ENCODE measurements at places on chromosomes 13 and 19. TPM values are rescaled to one million over a fixed set of nuclear protein-coding genes. Genes with fewer than 3 reads are reported as not detected.

DNA sequence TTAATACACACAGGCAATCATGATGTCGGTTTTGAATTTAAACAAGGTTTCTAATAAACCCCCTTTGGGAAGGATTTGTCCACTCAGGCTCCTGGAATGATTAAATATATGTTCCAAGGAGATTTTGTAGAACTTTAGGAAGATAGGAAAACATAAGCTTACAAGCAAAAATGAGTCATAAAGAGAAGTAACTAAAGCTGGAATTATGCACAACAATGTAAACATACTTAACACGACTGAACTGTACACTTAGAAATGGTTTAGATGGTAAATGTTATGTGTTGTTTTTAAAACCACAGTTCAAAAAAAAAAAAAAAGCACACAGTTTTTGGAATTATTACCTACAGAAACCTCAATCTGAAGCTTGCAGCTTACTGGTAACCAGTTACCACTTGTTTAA lies 304.4 kb downstream of the NALCN start:
- H3K4me1 ChIP-seq, result no peaks in the 10 kb centered on the region
- DNase-seq, result no peak
- no peaks in the 10 kb centered on the region for H3K27me3 ChIP-seq
- H3K27ac ChIP-seq, result no peak overlapping the region
- H3K36me3 ChIP-seq, result no peaks in the 10 kb centered on the region
- no peak overlapping the region for H3K4me3 ChIP-seq

Gene RAB20
- total RNA-seq, result 15.6 TPM

Gene CEACAM7
- not detected for total RNA-seq

GRCh38 chr13:42533336-42533591 lies 40.7 kb upstream of the TNFSF11 start:
- no peak overlapping the region for H3K4me3 ChIP-seq
- no peaks in the 10 kb centered on the region for H3K27me3 ChIP-seq
- DNase-seq, result no peak
- no peak overlapping the region for H3K27ac ChIP-seq
- no peaks in the 10 kb centered on the region for H3K36me3 ChIP-seq

- H3K4me3 ChIP-seq, result no peak overlapping the region
- no peak overlapping the region for H3K27ac ChIP-seq
- peaks cover 60% of the 10 kb centered on the region for H3K4me1 ChIP-seq
- H3K36me3 ChIP-seq, result no peaks in the 10 kb centered on the region
- H3K27me3 ChIP-seq, result no peaks in the 10 kb centered on the region
- no peak for DNase-seq
Measured at GRCh38 chr19:35419046-35419445, 29.0 kb upstream of the FFAR2 start.

DNA sequence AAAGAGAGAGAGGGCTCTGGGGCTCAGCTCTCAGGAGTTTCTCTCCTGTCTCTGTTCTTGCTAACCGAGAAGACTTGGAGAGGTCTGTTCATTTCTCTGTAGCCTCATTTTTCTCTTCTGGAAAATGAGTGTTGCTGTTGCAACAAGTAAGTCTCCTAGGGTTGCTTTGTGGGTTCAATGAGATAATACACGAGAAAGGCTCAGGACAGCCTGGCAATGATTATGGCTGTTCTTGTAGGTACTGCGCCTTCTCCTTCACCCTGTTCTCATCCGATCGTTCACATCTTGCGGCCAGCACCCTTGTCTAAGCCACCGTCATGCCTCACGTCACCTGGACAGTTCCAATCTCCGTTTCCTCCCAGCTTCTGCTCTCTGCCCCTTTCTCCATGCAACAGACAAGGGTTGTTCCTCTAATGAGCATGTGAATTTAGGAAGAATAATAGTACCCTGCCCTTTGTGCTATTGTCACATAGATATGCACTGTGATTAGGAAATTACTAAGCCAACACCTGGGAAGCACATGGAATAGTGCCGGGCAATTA lies 4.2 kb downstream of the C5AR1 start:
- no peaks in the 10 kb centered on the region for H3K27me3 ChIP-seq
- no peaks in the 10 kb centered on the region for H3K36me3 ChIP-seq
- H3K4me3 ChIP-seq, result no peak overlapping the region
- peak overlapping the region; percentile 59 for H3K27ac ChIP-seq

GRCh38 chr19:33493401-33494275 lies 28.0 kb downstream of the PEPD start:
- H3K4me3 ChIP-seq, result no peak overlapping the region
- no peak for DNase-seq
- H3K27ac ChIP-seq, result no peak overlapping the region
- H3K27me3 ChIP-seq, result no peaks in the 10 kb centered on the region
- H3K36me3 ChIP-seq, result peaks cover 6% of the 10 kb centered on the region

Gene PNMA8C
- total RNA-seq, result not detected

GRCh38 chr19:14375055-14375581 lies 6.1 kb upstream of the ADGRE5 start:
- peaks cover 4% of the 10 kb centered on the region for H3K4me1 ChIP-seq
- DNase-seq, result no peak
- no peak overlapping the region for H3K4me3 ChIP-seq
- H3K27me3 ChIP-seq, result peaks cover 2% of the 10 kb centered on the region
- no peak overlapping the region for H3K27ac ChIP-seq
- no peaks in the 10 kb centered on the region for H3K36me3 ChIP-seq

DNA sequence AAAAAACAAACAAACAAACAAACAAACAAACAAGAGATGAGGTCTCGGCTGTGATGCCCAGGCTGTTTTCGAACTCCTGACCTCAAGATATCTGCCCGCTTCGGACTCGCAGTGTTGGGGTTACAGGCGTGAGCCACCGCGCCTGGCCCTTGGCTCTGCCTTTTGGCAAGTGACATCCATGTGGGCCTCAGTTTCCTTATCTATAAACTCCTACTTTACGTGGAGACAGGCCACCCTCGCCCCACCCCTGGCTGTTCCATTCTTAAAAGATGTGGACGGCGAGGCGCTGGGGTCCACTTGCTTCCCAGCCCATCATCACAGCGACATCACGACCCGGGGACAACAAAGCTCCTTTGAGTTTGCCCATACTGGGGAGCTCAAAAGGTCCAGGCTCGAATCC lies 1.7 kb downstream of the TSSK6 start:
- H3K4me1 ChIP-seq, result peaks cover 17% of the 10 kb centered on the region
- no peak overlapping the region for H3K4me3 ChIP-seq
- no peaks in the 10 kb centered on the region for H3K36me3 ChIP-seq
- no peak for DNase-seq
- H3K27ac ChIP-seq, result no peak overlapping the region
- no peaks in the 10 kb centered on the region for H3K27me3 ChIP-seq

Gene UBE2L5
- total RNA-seq, result 0.22 TPM

DNA sequence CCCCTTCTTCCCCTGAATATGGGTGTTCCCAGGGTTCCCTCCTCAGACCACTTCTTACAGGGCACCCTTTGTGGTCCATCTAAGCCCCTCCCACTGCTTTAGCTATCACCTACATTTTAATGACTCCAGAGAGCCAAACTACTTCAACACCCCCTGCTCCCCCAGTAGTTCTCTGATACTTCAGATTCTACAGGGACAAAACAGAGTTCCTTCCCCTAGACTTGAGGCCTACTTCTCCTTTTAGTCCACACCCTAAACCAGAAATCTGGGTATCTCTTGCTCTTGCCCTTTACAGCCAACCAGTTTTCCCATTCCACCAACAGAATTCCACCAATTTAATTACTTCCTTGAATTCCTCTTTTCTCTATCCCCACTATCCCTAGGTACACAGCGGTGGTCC lies 107.2 kb downstream of the KCNRG start:
- H3K4me3 ChIP-seq, result no peak overlapping the region
- no peak overlapping the region for H3K27ac ChIP-seq
- DNase-seq, result no peak
- no peaks in the 10 kb centered on the region for H3K27me3 ChIP-seq

DNA sequence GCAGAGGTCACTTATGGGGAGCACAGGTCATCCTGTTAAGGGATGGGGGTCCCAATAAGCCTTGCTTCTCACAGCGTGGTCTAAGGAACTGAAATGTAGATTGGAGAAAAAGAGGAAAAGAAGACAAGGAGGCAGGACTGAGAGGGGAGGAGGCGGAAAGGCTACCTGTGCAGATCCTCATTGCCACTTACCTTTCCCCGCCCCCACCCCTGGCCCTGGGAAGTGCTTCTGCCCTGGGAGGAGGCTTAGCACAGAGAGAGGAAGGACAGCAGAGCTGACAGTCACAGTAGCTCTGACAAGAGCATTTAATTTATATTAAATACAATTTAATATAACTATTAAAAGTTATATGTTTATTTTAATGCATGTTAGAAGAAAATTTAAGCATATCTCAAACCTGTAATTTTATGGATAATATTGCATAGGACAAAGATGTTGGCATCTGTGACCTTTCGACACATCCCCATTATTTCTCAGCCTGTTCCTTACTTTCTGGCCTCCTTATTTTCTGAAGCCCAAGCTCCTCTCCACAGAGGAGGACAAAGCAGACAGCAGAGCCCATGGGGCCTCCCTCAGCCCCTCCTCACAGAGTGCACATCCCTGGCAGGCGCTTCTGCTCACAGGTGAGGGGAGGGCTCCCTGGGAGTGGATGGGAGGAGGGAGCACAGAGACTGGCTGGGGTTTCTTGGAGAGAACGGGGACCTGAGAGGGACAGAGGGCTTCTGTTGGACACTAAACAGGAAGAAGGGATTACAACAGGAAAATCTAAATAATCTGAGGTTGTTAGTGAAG lies 23.4 kb downstream of the CEACAM21 start:
- H3K4me3 ChIP-seq, result no peak overlapping the region
- no peaks in the 10 kb centered on the region for H3K36me3 ChIP-seq
- no peak overlapping the region for H3K27ac ChIP-seq
- DNase-seq, result no peak

- DNase-seq, result peak; percentile 90
- H3K27me3 ChIP-seq, result no peaks in the 10 kb centered on the region
- H3K36me3 ChIP-seq, result 0 out of 3 replicates have a peak, but pooled peaks cover 5% of the 10 kb centered on the region
Measured at GRCh38 chr19:12156223-12157058, at the start of gene ZNF625. TSS of gene ZNF625 (minus strand) at chr19:12156734. CDS start at chr19:12156558, 176 bp downstream.

DNA sequence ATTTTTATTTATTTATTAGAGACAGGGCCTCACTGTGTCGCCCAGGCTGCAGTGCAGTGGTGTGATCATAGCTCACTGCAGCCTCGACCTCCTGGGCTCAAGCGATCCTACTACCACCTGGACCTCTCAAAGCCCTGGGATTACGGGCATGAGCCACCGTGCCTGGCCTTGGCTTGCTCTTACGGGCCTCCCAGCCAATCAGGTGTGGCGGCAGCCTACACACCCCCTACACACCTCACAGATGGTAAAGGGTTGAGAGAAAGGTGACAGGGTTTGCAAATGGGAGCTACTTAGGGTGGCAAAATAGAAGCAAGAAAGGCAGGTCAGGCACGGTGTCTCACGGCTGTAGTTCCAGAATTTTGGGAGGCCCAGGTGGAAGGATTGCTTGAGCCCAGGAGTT lies 1.0 kb upstream of the ZBTB32 start:
- no peak for DNase-seq
- H3K4me3 ChIP-seq, result peak overlapping the region; percentile 77
- no peaks in the 10 kb centered on the region for H3K36me3 ChIP-seq
- peaks cover 24% of the 10 kb centered on the region for H3K4me1 ChIP-seq

GRCh38 chr19:48918801-48919247 lies 14.7 kb upstream of the DHDH start:
- H3K36me3 ChIP-seq, result peaks cover 37% of the 10 kb centered on the region
- H3K4me1 ChIP-seq, result no peaks in the 10 kb centered on the region
- H3K27ac ChIP-seq, result no peak overlapping the region
- no peaks in the 10 kb centered on the region for H3K27me3 ChIP-seq

Gene DKKL1
- total RNA-seq, result not detected

DNA sequence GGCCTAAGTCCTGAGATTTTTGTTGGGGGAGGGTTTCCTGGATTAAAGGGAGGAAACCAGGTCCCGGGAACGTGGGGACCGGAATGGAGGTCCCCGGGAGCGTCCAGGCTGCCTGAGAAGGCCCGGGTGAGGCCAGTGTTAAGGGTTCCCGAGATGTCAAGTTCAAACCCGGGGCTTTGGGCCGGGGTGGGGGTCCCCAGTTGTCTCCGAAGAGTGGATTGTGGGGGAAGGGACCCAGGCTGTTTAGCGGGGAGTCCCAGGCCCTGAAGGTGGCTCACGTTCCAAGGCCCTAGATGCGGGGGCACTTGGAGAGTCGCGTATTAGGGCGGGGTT lies 262 bp downstream of the COX7A1 start:
- no peak for DNase-seq
- H3K27me3 ChIP-seq, result no peaks in the 10 kb centered on the region
- no peaks in the 10 kb centered on the region for H3K4me1 ChIP-seq

DNA sequence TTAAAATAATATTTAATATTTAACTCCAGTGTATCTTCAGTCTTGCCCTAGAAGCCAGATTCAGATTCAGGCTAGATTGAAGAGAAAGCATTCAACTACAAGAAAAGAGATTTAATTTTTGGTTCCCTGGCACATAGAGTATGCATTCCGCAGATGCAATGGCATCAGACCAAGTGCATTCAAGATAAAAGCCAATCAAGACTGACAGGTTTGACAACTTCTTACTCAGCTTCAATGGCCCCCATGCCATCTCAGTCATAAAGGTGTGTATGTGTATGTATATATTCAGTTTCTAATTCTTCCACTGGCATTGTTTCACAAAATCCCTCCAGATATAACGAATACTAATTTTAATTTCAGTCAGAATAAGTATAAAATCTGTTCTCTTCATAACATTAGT lies 650.8 kb upstream of the GPC6 start:
- no peak overlapping the region for H3K27ac ChIP-seq
- H3K36me3 ChIP-seq, result no peaks in the 10 kb centered on the region
- DNase-seq, result no peak
- H3K4me3 ChIP-seq, result no peak overlapping the region

Gene APOC4
- total RNA-seq, result 0.46 TPM

Gene PRKCG
- total RNA-seq, result 0.02 TPM

- no peak for DNase-seq
- H3K27me3 ChIP-seq, result no peaks in the 10 kb centered on the region
- H3K4me1 ChIP-seq, result no peaks in the 10 kb centered on the region
Measured at GRCh38 chr13:98377635-98378378, 199.1 kb downstream of the STK24 start.

DNA sequence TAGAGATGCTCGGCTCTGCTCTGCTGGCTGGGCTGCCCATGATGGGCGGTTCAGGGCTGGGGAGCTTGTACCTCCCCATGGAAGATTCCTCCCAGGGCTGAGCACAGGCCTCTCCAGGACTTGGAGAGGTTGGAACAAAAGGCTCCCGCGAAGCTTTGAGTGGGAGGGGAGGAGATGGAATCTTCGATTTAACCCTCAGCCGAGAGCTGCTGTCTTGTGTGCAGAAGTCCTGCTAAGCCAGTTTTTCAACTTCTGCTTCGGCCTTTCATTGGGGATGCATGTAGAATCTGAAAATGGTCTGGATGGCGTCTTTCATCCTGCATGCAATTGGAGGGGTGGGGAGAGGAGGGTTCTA lies 163.3 kb downstream of the KDM4B start:
- no peaks in the 10 kb centered on the region for H3K4me1 ChIP-seq
- peaks cover 9% of the 10 kb centered on the region for H3K36me3 ChIP-seq
- H3K27ac ChIP-seq, result no peak overlapping the region
- DNase-seq, result no peak
- no peak overlapping the region for H3K4me3 ChIP-seq

Gene ZIM2
- 10.3 TPM for total RNA-seq

Gene LGALS14
- not detected for total RNA-seq

Gene ZNF439
- total RNA-seq, result 3.9 TPM

Gene ITGBL1
- total RNA-seq, result not detected
